ENCODE measurements at places on chromosomes 4 and X. TPM values are rescaled to one million over a fixed set of nuclear protein-coding genes. Genes with fewer than 3 reads are reported as not detected.

- H3K36me3 ChIP-seq, result no peaks in the 10 kb centered on the region
- H3K4me3 ChIP-seq, result no peak overlapping the region
- no peaks in the 10 kb centered on the region for H3K4me1 ChIP-seq
- no peaks in the 10 kb centered on the region for H3K27me3 ChIP-seq
Measured at GRCh38 chrX:95907081-95907480, 777.6 kb upstream of the DIAPH2 start.

DNA sequence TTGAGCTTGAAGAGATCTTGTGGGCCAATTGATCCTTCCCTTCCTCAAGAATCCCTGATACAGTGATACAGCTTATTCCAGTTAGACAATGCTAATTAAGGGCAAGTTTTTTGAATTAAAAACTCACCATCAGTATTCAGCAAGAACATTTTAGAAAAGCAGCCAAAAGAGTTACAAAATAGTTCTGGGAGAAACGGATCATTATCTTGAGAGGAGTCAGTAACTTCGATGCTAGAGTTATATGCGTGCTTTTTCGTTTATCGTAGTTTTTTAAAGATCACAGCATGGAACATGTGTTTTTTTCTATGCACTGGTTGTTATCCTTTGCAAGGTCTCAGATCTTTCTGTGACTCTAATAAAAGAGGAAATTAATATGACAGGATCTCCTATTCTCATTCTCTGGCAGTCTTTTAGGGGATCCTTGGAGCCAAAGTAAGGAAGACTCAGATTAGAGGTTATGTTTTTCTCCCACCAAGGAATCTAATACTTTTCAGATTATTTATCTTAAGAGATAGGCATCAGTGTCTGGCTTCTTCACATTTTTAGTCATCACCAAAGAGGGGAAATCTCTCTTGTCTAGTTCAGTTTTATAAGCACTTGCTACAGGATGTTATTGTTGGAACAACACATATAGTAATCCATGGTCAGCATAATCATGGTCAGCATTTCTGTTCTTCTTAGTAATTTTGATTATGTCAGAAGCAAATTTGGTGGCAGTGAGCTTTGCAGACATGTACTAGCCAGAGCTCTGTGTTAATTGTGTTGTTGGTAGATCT, 109.7 kb downstream of the PDLIM5 start:
- no peaks in the 10 kb centered on the region for H3K27me3 ChIP-seq
- peaks cover 48% of the 10 kb centered on the region for H3K4me1 ChIP-seq
- no peaks in the 10 kb centered on the region for H3K36me3 ChIP-seq
- no peak for DNase-seq
- no peak overlapping the region for H3K4me3 ChIP-seq

DNA sequence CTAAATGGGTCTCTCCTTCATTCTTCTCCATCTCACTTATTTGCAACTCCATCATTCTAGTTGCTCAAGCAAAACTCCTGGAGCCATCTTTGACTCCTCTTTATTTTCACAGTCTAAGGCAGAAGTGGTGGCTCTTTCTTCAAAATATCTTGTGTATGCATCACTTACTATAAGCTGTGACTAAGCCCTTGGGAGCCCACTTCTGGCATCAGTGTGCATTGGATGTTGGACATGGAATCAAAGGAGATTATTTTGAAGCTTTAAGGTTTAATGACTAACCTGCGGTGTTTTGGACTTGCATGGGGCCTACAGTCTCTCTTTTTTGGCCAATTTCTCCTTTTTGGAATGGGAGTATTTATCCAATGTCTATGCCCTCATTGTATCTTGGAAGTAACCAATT, 276.8 kb downstream of the SPOCK3 start:
- H3K4me1 ChIP-seq, result no peaks in the 10 kb centered on the region
- H3K36me3 ChIP-seq, result no peaks in the 10 kb centered on the region
- H3K27ac ChIP-seq, result no peak overlapping the region

GRCh38 chr4:80189956-80190677, 7.2 kb upstream of the PRDM8 start:
- peaks cover 13% of the 10 kb centered on the region for H3K4me1 ChIP-seq
- no peak for DNase-seq
- H3K27ac ChIP-seq, result no peak overlapping the region

DNA sequence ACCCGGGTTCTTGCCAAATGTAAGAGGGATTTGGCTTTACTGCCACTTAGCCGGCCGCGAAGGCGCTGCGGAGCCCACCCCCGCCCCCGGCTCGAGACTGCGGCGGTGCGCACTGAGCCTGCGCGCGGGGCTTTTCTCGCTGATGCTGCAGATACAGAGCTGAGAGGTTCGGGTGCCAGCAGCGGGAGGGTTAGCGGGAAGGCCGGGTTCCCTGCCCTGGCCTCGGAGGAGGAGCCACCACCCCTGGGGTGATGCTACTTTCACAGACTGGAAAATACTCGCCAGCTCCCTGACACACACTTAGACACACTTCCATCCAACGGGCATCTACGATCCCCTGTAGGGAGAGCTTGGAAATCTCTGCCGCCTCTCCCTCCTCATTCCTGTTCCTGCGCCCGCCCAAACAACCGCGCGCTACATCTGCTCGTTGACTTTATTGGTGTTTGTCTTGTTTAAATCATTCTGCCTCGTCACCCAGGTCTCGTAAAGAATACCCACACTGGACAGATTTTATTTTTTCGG, 2.1 kb upstream of the PCDH7 start:
- H3K27ac ChIP-seq, result peak overlapping the region; percentile 78
- H3K36me3 ChIP-seq, result no peaks in the 10 kb centered on the region
- peak overlapping the region; percentile 58 for H3K4me3 ChIP-seq
- H3K27me3 ChIP-seq, result no peaks in the 10 kb centered on the region

DNA sequence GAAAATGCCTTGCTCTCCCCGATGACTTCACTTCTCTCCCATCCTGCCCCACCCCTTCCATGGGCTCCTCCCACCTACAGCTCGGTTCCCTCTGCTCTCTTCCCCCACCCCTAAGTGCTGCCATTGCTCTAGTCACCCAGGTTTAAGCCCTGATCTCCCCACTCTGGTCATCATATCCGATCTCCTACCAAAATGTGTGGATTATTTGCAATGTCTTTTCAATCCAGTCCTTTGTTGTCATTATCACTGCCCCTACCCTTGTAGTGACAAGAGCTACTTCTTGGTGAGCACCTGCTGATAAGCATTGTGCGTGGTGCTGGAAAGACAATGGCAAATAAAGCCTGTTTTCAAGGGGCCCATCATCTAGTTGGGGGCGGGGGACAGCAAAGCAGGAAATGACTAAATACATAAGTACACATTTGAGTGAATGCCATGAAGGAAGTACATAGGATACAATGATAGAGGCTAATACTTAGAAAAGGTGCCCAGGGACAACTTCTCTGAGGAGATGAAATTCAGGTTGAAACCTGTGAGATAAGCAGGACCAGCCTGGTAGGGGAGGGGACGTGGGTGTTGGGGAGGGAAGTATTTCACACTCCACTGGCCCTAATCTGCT, 63.8 kb downstream of the DLG3 start:
- no peaks in the 10 kb centered on the region for H3K27me3 ChIP-seq
- H3K36me3 ChIP-seq, result no peaks in the 10 kb centered on the region
- H3K4me3 ChIP-seq, result no peak overlapping the region
- no peak overlapping the region for H3K27ac ChIP-seq

DNA sequence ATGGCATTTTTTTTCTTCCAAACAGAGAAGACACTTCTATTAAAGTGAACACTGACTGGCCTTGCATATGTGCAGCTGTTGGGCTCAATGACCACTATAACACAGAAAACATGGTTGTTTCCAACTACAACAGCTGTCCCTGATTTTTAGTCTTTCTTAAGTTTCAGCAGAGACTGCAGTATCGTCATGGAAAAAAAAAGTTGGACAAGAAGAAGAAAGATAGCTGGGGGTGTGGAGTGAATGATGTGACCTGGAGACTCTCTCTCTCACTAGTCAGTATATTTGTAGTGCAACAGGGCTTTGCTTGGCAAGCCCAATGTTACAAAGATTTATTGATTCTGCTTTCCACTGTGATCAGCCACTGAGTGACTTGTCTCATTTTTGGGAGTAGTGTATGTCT, 29.5 kb upstream of the C4orf54 start:
- H3K36me3 ChIP-seq, result no peaks in the 10 kb centered on the region
- DNase-seq, result no peak
- no peaks in the 10 kb centered on the region for H3K4me1 ChIP-seq
- no peaks in the 10 kb centered on the region for H3K27me3 ChIP-seq
- no peak overlapping the region for H3K4me3 ChIP-seq
- no peak overlapping the region for H3K27ac ChIP-seq

- no peaks in the 10 kb centered on the region for H3K27me3 ChIP-seq
- peak overlapping the region; percentile 64 for H3K4me3 ChIP-seq
- H3K27ac ChIP-seq, result no peak overlapping the region
- no peaks in the 10 kb centered on the region for H3K36me3 ChIP-seq
- peaks cover 14% of the 10 kb centered on the region for H3K4me1 ChIP-seq
Measured at GRCh38 chrX:19344661-19345060, 934 bp downstream of the PDHA1 start.

DNA sequence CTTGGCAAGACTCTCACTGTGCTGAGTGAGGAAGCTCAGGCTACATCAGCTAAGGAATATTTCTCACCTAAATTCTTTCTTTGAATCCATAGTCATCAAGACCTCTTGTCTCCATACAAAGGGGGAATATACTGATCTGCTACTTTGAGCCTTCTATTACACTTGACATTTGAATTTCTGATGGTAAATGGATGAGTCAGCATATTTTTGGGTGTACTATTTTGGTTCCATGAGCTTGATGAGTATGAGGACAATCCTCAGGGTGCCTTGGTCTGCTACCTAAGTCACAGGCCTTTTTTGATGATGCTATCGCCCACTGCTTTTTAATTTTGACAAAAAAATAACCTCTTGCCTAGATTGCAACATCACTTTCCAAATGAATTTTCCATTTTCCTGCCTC, 415.7 kb downstream of the PPP1R2C start:
- no peaks in the 10 kb centered on the region for H3K4me1 ChIP-seq
- no peaks in the 10 kb centered on the region for H3K36me3 ChIP-seq
- H3K27ac ChIP-seq, result no peak overlapping the region

- no peak overlapping the region for H3K4me3 ChIP-seq
- peak overlapping the region; percentile 8 for H3K27ac ChIP-seq
- H3K27me3 ChIP-seq, result no peaks in the 10 kb centered on the region
- peaks cover 10% of the 10 kb centered on the region for H3K4me1 ChIP-seq
Measured at GRCh38 chr4:37885496-37885895, 5.4 kb upstream of the TBC1D1 start.

DNA sequence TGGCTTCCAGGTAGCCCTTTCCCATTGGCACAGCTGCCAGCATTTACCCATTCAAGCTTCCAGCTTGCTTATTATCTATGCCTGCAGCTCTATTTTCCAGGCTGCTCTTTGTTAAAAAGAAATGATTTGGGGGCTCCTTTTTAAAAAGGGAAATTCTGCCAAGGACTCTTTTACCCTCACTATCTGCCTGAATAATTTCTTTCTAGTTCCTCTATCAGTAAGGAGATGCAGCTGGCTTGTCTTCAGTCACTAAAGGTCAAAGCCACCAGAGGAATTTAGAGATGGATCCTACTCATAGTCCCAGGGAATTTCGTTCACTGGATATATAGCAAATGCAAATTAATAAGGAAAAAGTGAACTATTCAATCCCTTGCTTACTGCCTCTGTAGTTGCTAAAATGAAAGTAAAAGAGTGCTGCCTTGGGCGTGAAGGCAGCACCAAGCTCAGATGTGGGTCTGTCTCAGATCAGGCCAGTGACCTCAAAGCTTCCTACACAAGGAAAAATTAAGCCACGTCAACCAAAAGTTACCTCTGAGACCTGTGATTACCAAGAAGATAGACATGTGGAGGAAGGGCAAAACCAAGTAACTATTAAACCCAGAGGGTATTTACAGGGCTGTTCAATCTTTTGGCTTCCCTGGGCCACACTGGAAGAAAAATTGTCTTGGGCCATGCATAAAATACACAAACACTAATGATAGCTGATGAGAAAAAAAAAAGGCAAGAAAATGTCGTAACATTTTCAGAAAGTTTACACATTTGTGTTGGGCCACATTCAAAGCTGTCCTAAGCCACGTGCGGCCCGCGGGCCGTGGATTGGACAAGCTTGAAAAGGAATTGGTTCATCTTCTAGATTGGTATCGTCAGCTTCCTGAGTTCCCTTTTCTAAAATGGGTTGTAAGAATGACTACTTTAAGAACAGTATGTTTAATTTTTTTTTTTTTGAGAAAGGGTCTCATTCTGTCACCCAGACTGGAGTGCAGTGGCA, 5.3 kb downstream of the ARSF start:
- no peaks in the 10 kb centered on the region for H3K4me1 ChIP-seq
- no peak overlapping the region for H3K4me3 ChIP-seq
- no peaks in the 10 kb centered on the region for H3K27me3 ChIP-seq
- no peaks in the 10 kb centered on the region for H3K36me3 ChIP-seq
- no peak for DNase-seq
- H3K27ac ChIP-seq, result no peak overlapping the region

DNA sequence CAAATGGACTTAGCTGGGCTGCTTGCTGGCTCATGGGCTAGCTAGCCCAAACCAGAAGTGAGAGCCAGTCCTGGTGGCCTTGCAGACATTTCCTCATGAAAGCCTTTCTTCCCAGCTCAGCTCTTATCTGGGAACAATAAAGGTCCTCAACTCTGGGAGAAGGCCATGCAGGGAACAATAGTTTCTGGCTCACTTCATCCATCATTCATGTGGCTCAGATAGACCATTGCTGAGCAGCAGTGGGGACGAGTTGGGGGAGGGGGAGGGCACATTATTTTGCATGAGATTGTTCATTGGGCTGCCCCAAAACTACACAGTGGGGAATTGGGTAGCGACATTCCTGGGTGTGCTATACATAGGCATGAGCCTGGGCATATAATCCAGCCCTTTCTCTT, 47.6 kb downstream of the NHSL2 start:
- no peaks in the 10 kb centered on the region for H3K36me3 ChIP-seq
- H3K4me3 ChIP-seq, result no peak overlapping the region
- no peaks in the 10 kb centered on the region for H3K4me1 ChIP-seq
- no peak overlapping the region for H3K27ac ChIP-seq

GRCh38 chr4:84967243-84967690, 777 bp upstream of the WDFY3 start:
- peak overlapping the region; percentile 94 for H3K27ac ChIP-seq
- no peaks in the 10 kb centered on the region for H3K36me3 ChIP-seq
- no peak for DNase-seq
- H3K4me1 ChIP-seq, result peaks cover 22% of the 10 kb centered on the region
- no peaks in the 10 kb centered on the region for H3K27me3 ChIP-seq
- H3K4me3 ChIP-seq, result peak overlapping the region; percentile 91

- no peaks in the 10 kb centered on the region for H3K36me3 ChIP-seq
- H3K27ac ChIP-seq, result no peak overlapping the region
- no peak overlapping the region for H3K4me3 ChIP-seq
- DNase-seq, result no peak
- no peaks in the 10 kb centered on the region for H3K27me3 ChIP-seq
- no peaks in the 10 kb centered on the region for H3K4me1 ChIP-seq
Measured at GRCh38 chrX:44039556-44039955, 66.4 kb upstream of the NDP start.

- no peaks in the 10 kb centered on the region for H3K4me1 ChIP-seq
- no peak overlapping the region for H3K4me3 ChIP-seq
- no peaks in the 10 kb centered on the region for H3K27me3 ChIP-seq
- H3K27ac ChIP-seq, result no peak overlapping the region
Measured at GRCh38 chr4:79247695-79248394, 78.0 kb downstream of the NAA11 start.

Gene H2BW1
- not detected for total RNA-seq

Gene MAGEE2
- total RNA-seq, result not detected

Gene WNK3
- 2.0 TPM for total RNA-seq

Gene SH2D1A
- total RNA-seq, result 0.74 TPM

Gene MAGEA2
- total RNA-seq, result not detected

Gene LRIT3
- total RNA-seq, result not detected

Gene GATA1
- total RNA-seq, result 1.2 TPM

Gene CD38
- 1.2 TPM for total RNA-seq

Gene FAM149A
- total RNA-seq, result 9.8 TPM

Gene NCAPG
- total RNA-seq, result 1.5 TPM

All from vagina (tissue), 2 donors.